Panc1 (cell line): ENCODE measurements at places on chromosomes 16 and 17.

DNA sequence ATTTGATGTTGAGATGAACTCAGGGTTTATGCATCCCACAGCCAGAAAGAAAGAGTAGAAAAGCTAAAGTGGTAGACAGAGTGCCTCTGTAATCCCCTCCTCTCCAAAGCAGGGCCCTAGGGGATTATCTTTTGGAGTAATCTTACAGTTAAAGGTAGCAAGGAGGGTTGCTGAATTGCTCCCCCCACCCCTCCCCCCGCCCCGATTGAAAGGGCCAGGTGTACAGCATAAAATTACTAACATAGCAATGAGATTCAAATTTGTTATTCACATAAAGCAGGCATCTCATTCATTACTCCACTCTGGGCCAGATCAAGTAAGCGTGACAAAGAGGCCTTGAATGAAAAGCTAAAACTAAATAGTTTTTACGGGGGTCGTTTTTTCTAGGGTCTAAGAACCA, 72.7 kb downstream of the STH start:
- no peak for DNase-seq

DNA sequence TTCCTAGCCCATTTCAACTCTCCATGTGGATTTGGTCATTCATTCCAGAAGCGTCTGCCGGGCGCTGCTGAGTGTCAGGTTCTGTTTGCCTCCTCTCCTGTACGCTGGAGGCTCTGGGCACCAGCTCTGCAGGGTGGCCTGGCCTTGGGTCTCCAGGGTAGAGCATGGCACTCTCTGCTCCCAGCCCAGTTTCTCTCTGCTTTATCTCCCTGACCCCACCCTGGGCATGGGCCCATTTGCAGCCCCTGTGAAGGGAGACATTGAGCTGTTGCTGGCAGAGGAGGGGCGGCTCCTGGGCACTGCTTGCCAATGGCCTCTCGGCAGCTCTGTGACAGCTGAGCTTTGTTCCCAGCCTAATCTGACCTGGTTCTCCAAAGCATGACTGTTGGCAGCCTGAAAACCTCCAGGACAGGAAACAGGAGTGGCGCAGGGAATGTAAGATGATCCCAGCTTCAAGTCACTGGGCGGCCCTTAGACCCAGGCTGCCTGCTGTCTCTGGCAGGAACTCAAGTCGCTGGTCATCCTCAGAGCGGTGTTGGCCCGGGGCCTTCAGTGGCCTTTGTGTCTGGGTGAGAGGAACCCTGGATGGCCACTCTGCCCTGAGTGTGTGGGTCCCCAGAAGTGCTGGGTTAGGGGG, 146.8 kb downstream of the SEC14L1 start:
- DNase-seq, result no peak

GRCh38 chr17:78230252-78230962, 1.0 kb upstream of the TMEM235 start:
- no peak for DNase-seq

DNA sequence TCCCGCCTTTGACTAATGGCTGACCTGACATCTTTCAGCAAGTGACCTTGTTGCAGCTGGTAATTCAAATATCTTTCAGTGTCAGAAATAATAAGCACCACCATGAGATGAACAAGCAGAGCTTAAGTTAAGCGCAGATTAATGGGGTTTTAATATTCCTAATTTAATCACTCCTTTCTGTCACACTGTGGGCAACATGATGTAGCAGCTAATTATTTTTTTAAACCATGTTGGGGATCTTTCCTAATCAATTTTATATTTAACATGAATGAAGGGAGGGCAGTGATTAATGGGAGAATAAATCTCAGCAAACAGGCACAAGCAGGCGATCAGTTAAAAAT, 353.6 kb upstream of the TNRC6C start:
- no peak for DNase-seq
